C1 segment of cervical spinal cord (tissue), 14 donors: ENCODE measurements at places on chromosomes 11 and 22.

DNA sequence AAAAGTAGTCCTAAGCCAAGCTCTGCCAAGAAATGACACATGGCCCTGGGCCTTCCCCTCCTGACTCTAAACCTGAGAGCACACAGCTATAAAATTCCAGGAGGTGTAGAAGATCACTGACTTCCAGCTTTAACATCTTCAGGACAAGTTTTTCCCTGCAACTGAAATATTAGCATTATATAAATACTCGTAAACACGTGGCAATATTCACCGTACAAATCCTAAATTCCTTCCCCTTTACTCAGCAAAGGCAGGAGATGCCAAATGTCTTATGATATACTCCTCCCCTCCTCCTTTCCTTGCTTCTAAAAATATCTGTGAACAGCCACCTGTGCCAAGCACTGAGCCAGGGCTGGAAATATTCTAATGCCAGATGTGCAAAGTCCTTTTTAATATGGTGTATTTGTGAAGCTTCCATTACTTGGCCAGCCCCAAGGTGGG lies 194.0 kb downstream of the LARGE1 start:
- DNase-seq = no peak

DNA sequence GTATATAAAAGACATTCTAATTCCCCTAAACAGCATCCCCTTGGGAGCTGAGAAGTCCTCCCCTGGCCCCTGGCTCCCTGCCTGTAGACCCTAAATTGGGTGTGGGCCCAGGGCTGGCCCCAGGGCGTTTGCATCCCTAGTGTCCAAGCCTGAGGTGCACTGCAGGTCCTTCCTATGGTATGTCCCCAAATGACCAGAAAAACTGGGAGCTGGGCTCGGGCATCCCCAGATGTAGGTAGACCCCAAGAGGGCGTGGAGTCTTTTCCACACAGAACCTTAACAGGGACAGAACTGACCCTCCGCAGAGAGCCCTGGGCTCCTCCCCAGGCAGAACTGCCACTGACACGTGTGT lies 782 bp upstream of the OSBPL5 start:
- DNase-seq = no peak

- no peak for DNase-seq
Observed at GRCh38 chr22:43036282-43036829, 21.4 kb upstream of the PACSIN2 start.

GRCh38 chr22:42560781-42561180 lies 7.0 kb downstream of the SERHL2 start:
- DNase-seq = no peak

DNA sequence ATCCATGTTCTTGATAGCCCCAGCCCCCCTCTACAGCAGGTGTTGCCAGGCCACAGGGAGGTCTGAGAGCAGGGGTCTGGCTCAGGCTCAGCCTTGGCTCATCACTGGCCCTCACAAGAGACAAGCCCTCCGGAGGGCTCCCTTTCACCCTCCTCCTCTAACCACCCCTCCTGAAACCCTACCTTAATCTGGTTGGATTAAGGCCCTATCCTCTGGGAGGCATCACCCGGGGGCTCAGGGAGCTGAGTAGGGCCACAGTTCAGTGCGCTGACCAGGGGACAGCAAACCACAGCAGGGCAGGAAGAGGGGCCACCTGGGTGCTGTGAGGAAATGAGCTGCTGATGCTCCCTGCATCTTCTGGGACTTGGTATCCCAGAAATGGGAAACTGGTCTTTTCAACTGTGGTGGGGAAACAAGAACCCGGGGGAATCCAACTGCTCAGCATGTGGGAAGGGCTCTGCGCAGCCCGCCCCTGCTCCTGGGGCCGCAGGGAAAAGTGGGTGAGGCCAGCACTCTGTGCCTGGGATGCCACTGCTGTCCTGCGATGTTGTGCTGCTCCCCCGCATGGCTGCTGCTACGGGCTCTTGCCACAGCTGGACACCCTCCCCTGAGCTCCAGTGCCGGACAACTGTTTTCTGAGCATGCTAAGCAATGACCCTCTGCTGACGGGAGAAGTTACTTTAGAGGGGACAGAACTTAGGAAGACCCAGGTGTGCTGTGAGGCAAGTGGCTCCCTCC lies 17.5 kb downstream of the ADORA2A start:
- DNase-seq = no peak

- no peak for DNase-seq
Observed at GRCh38 chr22:40324468-40325305, 21.6 kb upstream of the ADSL start.

- peak; percentile 88 for DNase-seq
Observed at GRCh38 chr22:41401781-41402648, 20.3 kb downstream of the TEF start.

DNA sequence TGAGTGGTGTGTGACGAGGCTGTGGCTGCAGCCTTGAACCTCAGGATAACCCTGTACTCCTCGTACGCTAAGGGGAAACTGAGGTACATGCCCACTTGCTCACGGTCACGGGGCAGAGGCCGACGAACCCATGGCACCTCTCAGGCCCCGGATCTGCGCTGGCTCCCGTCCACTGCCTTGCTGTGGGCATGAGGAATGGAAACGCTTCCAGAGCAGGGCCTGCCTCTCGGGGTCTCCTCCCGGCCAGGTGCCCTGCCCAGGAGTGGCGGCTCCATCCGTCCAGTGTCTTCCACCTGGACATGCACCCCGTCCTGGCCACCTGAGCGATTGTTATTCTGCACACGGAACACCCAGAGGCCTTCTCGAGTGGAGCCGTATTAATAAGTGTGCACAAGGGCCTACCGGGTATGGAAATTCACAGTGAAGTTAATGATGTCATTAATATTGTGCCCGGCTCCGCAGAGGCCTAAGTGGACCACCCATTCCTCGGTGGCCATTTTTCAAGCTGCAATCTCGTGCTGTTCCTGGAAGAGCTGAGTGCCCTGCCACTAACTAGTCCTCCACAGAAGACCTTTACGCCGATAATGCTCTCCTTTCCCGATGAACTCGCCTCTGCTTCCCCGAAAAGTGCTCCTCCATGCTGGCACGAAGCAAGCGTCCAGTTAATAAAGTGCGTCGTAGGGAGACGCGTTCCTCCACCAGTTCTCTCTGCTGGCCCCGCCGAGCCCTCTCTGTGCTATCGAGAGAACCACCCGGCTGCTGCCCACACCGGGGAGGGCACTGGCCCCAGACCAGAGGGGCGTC lies 927.9 kb downstream of the BRD1 start:
- no peak for DNase-seq

DNA sequence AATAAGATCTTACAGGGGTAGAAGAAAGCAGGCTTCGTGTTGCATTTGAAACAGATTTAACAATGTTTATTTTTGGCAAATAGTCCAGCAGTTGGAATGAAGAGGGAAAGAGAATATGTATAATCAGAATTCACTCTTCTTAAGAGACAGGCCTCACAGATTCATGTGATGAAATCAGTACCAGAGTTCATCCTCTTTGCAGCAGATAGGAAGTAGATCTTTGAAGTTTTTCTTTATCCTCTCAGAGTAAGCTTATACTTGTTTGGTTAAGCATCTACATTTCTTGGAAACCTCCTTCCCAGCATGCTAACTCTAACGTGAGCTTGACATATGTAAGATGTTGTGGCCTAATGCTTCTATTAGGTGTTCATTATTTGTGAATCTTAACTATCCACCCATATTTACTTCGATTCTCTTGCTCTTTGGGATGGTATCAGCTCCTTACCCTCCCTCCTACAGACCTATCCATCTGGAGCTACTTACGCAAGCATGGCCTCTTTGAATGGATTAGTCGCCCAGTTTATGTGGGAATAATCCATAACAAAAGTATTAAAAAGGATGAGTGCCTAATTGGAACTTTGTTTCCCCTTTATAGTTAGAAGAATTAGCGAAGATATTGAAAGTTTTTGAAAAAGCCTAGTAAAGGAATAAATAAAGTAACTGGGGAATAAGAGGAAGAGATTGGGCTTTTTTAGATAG lies 80.1 kb downstream of the PRMT3 start:
- no peak for DNase-seq

- no peak for DNase-seq
Observed at GRCh38 chr11:36383195-36383594, 87.1 kb downstream of the PRR5L start.

- DNase-seq = no peak
Observed at GRCh38 chr11:9859554-9860305, 195.9 kb downstream of the SWAP70 start.

- no peak for DNase-seq
Observed at GRCh38 chr11:130947058-130947457, 30.8 kb upstream of the SNX19 start.

GRCh38 chr22:48321986-48322545 lies 1505.6 kb downstream of the BRD1 start:
- no peak for DNase-seq

- no peak for DNase-seq
Observed at GRCh38 chr11:12691473-12691872, 17.3 kb downstream of the TEAD1 start.

- no peak for DNase-seq
Observed at GRCh38 chr22:23859201-23859600, 1.5 kb downstream of the SLC2A11 start.

DNA sequence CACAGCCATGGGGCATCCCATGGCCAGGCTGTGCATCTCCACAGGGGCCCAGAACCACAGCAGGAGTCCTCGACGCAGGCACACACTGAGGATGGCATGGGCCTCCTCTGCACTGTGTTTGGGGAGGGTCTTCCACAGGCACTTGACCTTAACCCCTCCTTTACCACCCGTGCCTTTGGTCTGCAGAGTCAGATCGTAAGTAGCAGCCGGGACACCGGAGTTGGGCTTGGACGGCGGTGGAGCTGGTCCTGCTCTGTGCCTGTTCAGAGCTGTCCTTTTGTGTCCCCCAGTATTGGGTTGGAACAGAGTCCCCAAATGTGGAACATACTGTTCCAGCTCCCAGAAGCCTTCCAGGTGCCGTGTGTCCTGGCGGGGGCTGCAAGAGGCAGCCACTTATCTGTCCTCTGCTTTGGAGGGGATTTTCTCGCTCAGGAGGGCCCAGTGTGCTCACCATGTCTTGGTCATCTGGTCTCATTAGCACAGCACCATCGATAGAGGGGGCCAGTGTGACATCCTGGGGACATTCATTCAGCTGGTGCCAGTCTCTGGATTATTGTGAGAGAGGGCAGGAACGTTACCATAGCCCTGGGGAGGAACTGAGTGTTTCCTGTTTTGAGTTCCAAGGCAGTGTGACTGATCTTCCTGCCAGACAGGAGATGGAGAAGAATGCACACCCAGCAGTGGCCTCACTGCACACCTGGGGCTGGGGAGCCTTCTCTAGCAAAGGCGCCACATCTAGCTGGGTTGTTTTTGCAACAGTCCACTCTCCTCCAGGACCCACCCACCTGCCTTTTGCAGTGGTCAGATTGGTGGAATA lies 12.4 kb downstream of the CRELD2 start:
- no peak for DNase-seq

- no peak for DNase-seq
Observed at GRCh38 chr22:29244785-29245625, 22.8 kb downstream of the RHBDD3 start.

DNA sequence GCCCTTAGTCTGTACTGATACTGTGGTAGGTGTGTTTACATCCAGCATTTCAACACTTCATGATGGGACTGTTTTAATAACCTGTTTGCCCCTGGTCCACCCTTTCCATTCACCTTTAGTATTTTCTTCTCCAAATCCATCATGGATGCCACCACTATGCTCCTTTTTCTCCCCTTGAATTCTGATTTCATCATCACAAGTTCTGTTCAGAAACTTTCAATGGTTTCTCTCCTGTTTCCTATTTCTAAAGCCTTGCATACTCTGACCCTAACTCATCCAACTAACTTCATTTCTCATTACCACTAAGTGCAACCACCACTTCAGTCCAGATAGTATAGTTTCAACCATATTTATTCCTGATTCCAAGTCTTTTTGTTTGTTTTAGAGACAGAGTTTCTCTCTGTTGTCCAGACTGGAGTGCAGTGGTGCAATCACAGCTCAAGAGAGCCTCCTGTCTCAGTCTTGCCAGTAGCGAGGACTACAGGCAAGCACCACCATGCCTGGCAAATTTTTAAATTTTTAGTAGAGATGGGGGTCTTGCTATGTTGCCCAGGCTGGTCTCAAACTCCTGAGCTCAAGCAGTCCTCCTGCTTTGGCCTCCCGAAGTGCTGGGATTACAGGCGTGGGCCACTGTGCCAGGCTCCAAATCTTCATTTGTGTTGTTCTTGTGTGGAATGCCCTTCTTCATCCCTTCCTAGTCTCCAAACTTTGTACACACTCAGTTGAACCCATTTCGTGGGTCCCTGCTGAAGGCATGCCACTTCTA lies 1.2 kb upstream of the LIN7C start:
- DNase-seq = no peak

- DNase-seq = peak; percentile 70
Observed at GRCh38 chr11:46346886-46347636, at the start of gene DGKZ. TSS of gene DGKZ (plus strand) at chr11:46347463. CDS start at chr11:46347660, 197 bp downstream.

- DNase-seq = no peak
Observed at GRCh38 chr11:118098996-118099837, 12.5 kb upstream of the SMIM35 start.

- DNase-seq = no peak
Observed at GRCh38 chr11:82004537-82005213, 729.0 kb downstream of the FAM181B start.

DNA sequence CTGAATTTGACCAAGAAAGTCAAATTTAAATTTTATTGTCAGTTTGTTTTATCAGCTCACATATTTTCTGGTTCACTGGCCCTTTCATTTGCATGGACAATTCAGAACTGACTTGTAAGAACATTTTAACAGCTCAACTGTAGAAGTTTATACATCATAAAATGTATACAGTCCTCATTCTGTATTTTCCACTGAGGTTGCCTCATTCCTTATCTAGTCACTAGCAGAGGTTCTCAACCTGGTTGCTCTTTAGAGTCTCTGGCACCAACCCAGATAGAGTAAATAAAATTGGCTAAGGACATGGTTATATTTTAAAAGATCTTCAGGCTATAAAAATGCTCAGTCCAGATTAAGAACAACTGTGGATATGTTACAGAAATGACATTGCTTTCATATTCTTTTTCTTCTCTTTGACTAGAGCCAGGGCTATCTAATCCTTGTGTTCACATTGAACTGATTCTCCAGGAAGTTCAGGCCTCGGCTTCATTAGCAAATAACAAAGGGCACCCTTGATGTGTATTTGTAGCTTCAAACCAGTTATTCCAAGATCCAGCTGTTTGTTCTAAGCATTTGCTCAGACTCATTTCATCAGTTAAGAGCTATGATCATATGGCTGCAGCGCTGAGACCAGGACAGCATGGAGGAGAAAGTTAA lies 782.5 kb downstream of the ETS1 start:
- no peak for DNase-seq

- DNase-seq = no peak
Observed at GRCh38 chr11:131904756-131905155, 534.3 kb downstream of the NTM start.

DNA sequence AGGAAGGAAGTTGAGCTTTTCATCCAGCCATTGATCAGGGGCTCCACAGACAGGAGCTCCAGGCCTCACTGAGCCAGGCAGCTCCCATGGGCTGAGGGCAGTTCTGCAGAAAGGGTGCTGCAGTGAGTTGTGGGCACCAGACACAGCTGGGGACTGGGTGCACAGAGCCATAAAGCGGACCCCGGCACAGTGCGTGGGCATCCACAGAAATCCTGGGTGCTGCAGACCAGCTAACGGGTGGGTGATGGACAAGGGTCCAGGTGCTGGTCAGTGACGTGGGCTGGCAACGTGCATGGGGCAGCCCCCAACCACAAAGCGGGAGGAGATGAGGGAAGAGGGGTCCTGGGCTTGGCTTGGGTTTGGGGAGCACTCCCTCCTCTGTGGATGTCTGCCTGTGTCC lies 19.4 kb upstream of the GAL start:
- DNase-seq = no peak

- DNase-seq = no peak
Observed at GRCh38 chr11:121580154-121580553, 127.4 kb upstream of the SORL1-AS1 start.

- DNase-seq = peak; percentile 9
Observed at GRCh38 chr11:65646958-65647701, 9.2 kb downstream of the SIPA1 start.
